ENCODE measurements at places on chromosomes 2 and 18.

DNA sequence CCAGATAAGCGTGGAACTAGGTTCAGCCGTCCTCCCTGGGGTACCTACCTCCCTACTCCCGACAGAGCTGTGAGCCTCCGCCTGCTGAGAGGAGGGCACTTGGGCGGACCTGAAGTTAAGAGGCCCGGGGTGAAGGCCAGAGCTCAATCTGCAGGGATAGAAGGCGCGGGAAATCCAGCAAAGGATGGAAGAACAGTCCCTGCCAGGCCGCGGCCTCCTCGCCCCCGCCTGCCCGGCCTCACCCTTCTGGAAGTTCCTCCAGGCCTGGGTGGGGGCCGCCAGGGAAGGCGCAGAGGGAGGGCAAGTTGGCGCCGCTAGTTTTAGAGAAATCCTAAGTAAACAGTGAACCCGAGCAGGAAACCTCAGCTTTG is 13.0 kb downstream of the EN1 start:
- no peak for DNase-seq

DNA sequence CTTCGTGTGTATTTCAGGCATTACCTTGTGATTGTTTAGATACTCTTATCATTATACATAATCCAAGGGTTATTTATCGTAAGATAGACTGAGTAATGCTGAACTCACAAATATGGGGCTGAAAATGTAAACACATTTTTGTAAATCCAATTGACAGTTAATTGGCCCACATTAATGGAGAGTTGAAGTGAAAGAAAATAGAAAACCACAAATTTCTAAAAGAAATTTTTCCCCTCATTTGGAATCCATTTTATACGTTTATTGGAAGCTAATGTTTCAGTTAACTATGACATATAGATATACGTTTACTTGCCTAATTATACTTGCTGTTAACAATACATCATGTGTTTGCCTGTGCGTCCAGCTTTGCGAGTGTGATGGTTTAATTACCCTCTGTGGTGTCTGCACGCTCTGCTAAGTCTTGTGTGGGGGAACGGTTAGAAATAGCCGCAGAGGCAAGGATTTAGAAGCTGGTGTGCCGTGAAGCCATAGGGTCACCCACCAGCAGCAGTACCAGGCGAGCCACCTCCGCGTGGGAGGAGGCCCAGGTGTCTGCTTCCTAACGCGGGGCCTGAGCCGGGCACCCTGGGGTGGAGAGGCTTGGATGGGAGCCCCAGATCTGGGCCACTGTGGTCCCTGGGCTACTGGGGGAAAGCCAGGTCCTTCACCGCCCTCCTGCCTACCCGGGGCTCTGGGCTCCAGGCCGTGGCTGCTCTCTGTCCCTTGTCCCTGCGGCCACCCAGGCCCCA is 38.0 kb downstream of the TSHZ1 start:
- no peak for DNase-seq

DNA sequence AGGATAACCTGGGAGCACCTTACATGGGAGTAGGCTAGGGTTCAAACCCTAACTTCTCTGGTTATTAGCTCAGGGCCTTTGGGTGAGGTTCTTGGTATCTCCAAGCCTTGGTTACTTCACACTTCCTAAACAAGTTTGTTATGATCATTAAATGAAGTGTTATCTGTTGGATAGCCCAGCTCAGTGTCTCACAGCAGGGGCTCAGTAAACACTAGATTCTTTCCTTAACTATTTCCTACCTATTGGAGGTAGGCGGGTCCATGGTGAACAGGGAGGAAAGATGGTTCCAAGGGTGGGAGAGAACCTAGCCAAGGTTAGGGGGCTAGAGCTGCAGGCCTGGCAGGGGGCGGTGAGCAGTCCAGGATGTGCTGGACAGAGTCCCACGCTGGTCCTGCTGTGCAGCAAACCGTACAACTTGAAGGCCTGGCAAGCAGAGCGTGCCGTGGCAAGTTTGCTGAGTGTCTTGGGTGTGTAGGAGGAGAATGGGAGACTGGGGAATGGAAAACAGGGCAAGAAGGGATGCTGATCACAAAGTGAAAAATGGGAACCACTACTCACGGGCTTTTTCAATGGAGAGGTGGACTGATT is 259.1 kb downstream of the PRKCE start:
- DNase-seq: no peak

DNA sequence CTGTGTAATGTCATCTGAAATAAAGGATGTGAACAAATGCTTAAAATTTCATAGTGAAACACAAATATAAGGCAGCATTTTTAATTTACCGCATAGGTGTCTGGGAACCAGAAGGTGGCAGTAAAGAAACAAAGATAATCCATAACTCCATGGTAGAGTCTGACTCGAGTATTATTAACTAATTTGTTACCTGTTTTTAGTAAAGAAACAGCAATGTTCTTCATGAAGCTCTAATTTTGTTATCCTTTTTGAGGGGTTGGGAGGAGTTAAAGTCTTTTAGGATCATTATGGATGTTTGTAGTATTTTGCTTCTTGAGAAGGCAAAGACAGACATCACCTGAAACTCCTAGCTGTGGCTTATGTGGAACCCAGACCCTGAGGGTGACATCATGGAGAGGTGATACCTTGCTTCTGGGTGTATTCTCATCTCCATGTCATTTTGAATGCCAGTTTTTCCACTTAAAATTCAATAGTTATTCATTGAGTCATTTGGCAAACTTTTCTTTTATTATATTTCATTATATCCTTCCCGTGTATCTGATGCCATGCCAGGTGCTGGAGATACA is 286.2 kb upstream of the EPAS1 start:
- no peak for DNase-seq

- DNase-seq: no peak
These were observed 36.0 kb downstream of the GALNT3 start for GRCh38 chr2:165757906-165758675.

GRCh38 chr2:102592601-102593000 is 26.8 kb upstream of the SLC9A2 start:
- no peak for DNase-seq

- no peak for DNase-seq
These were observed 22.3 kb downstream of the SEMA4F start for GRCh38 chr2:74676331-74676730.

GRCh38 chr2:119753041-119753929 is 6.4 kb upstream of the PTPN4 start:
- DNase-seq: peak; percentile 13

Measured in stimulated activated CD4-positive, alpha-beta T cell treated with anti-CD3 and anti-CD28 coated beads, Interleukin-2, amount 100 ng/mL, for 4 hours (primary cell).